Sciatic nerve (tissue), 2 donors: ENCODE measurements at places on chromosomes 3 and 15.

DNA sequence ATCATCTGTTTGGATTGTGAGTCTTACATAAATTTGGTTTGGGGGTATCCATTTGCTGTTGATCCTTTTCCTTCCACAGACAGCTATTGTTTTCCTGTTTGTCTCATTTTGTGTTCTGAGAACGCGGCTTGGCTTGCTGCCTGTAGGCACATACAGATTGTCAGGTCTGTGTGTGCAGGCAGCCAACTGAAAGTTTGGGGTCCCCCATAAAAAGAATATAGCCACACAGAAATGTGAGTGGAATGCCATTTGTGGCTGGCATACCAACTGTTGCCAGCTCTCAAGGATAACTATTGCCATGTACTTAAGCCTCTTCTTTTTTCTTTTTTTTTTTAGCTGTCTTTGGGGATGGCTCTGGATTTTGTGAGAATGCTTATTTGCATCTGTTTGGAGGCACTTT is 1308.0 kb downstream of the ROBO1 start:
- DNase-seq: no peak

- DNase-seq: no peak
Measured at GRCh38 chr15:38362355-38362754, 91.6 kb upstream of the FAM98B start.

GRCh38 chr3:44411031-44411645 is 66.3 kb downstream of the ZNF445 start:
- no peak for DNase-seq

GRCh38 chr15:77143616-77144015 is 72.7 kb upstream of the TSPAN3 start:
- no peak for DNase-seq

GRCh38 chr3:159672728-159673688 is 315.6 kb upstream of the IL12A start:
- DNase-seq: no peak

DNA sequence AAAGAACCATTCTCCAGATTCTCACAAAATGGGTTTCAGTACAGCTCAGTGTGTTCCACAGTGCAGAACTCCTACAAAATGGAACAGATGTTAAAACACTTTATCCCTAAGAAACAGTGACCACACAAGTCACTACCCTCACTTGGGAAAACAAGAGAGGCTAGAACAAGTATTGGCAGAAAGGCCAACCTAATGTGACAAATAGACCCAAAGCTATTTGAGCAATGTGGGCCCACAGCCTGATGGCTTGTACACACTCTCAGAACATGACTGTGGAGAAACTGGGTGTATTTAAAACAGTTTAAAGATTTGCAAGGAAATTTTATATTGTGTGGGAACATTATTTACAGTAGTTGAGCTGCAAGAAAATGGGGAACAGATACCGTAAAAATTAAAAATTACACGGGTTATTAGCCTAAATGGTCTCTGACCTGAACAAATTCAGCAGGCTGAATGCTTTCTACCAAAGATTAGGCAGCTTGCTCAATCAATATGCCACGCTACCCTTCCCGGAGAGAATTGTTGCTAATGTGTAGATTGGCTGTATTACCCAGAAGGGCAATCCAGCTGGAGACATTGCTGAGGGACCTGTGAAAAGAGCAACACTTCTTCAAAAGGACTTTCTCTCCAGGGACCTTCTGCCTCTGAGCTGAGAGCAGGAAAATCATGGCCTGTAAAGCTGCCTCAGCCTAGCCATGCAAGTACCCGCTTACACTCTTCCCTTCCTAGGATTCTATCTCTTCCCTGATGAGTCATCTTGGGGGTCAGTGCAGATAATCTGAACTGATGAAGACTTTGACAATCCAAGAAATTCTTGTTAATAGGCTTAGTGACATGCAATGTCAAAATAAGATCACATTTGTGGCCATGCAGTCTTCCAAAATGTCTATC is 97.1 kb downstream of the STRIT1 start:
- DNase-seq: no peak
